ENCODE measurements at places on chromosomes 5 and 9.
A peak's percentile ranks its signal among the peaks of the same experiment; 100 is the strongest.

- DNase-seq: no peak
Measured at GRCh38 chr5:56415356-56415765, 182.2 kb upstream of the ANKRD55 start.

DNA sequence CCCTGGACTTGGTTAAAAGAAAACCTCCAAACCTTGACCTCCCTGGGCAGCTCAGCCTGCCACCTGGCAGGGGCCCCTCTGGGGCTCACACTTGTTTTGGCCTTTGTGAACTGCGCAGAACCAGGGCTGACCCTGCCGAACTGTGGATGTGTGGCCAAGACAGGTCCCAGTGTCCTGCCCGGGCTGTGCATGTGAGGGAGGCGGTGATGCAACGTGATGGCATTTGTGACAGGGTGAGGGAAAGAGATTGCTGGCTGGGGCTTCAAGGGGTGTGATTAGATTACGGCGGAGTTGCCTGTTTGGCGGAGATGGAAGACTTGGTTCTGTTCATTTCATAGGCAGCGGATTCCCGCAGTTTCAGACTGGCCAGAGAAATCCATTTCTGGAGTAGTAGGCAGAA, 30.4 kb upstream of the NKX2-5 start:
- no peak for DNase-seq

DNA sequence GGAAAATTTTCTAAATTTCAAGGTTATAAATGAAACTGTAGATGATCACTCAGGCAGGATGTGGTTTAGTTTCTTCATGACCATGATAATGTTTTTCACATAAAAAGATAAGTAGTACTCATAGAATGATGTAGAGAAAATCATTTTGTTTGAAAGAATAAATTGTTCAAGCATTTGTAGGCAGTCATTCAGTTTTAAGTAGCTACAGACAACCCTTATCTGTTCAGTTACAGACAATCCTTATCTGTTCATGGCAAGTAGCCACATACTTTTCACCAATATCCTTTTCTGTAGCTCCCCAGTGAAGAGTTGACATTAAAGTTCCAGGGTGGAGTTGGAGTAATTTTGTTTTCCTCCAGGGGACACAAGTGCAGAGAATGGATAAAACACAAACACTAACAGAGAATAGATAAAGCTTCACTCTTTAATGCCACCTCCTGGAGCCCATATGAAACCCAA, 278.1 kb upstream of the TNC start:
- no peak for DNase-seq

DNA sequence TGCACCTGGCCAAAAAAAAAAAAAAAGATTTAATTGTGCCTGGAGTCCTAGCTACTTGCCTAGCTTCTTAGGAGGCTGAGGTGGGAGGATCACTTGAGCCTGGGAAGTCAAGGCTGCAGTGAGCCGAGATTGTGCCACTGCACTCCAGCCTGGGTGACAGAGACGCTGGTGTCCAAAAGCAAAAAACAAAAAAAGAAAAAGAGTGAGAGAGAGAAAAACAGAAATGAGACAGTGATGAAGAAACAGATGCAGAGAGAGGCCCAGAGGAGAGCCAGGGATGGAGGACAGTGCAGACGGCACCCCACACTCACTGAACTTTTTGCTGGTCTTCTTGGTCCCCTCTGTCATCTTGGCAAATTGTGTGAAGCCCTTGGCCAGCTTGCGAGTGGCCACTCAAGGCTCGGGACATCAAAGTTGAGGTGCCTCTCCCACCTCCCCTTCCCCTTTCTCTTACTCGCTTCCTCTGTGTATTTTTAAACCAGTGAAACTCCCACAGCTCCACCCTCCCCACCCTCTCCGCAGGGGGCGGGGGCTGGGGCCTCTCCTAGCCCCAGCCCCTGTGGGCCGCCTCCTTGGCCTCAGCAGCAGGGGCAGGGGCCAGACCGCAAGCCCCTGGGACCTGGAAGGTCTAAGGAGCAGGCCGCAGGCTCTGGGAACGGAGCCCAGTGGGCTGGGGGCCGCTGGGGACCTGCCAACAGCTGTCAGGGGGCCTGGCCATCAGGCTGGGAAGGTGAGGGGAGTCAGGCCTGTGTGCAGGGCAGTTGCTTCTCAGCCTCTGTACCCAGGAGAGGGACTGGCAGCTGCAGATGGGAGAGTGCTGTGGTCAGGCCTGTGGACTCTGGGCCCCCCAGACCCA, at the start of gene SH2D3C:
TSS of gene SH2D3C (minus strand) at position 387 of the 856 bp plus-strand sequence. CDS start at position 348, 39 bp downstream.
- DNase-seq: peak; percentile 62

GRCh38 chr5:147751156-147751830, 31.2 kb downstream of the JAKMIP2 start:
- DNase-seq: no peak

DNA sequence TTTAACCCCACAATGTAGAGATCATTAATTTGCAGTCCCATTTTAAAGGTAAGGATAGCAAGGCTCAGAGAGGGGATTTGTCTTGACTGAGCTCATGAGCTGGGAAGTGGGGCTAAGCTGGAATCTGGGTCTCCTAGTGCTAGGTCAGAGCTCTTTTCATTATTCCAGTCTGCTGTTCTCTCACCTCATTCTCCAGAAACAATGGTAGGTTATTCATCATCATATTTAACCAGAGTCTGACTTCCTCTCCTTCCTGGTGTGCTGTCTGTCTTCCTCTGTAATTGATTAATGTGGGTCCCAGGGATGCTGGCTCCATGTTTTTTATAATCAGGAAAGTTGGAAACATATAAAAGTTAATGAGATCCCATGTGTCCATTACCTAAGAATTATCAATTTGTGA, 20.6 kb downstream of the C9orf43 start:
- no peak for DNase-seq

- DNase-seq: peak; percentile 86
Measured at GRCh38 chr5:61330845-61331406, 1.1 kb upstream of the ZSWIM6 start.

- DNase-seq: no peak
Measured at GRCh38 chr5:74272024-74272775, 368.3 kb downstream of the ENC1 start.

GRCh38 chr9:36008774-36009300, 27.9 kb upstream of the RECK start:
- DNase-seq: peak; percentile 76

GRCh38 chr9:133429641-133430161, 7.5 kb downstream of the ADAMTS13 start:
- peak; percentile 73 for DNase-seq

GRCh38 chr5:159393854-159394274, 63.6 kb upstream of the IL12B start:
- no peak for DNase-seq

DNA sequence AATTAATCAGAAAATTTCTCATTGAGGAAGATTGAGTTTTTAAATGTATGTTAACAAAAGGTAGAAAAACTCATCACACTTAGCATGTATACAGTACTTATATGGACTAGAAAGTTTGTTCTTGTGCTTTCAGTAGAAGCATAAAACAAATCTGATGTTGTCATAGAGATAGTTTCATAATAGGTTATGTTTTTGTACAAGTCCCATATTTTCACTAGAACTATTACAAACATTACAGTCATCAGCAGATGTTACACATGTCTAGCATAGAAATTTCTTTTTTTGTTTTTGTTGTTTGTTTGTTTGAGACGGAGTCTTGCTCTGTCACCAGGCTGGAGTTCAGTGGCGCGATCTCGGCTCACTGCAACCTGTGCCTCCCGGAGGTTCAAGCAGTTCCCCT, 131.4 kb downstream of the COMMD10 start:
- no peak for DNase-seq

DNA sequence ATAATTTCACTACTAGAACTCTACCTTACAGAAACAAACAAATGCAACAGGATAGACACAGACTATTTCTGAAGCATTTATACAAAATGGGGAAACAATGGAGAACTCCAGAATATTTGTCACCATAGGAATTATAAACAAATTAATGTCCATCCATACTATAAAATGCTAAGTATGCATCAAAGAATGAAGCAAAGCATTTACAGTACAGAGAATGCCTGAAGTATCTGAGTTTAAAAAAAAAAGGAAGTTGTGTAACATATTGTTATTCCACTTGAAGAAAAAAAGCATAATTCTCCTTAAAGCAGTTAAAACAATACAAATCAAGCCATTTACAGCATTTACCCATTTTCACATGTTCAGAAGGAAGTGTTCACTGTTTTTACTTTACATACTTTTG, 53.0 kb downstream of the DROSHA start:
- no peak for DNase-seq

DNA sequence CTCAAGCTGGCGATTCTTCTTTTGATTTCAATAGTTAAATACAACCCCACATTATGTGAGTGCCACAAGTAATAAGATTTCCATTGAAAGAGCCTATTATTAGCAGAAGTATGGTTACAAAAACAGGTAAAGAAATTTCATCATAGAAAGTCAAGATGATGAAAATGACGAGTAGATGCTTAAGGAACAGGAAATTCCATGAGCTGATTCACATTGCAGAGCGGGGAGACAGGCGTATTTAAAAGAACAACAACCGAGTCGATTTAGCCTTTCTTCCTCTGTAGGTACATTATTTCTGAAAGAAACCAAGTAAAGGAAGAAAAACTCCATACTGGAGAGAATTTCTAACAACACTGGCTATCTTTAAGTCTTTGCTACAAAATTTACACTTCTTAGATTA, 310.4 kb downstream of the SLF1 start:
- DNase-seq: no peak

GRCh38 chr9:137232510-137232909, 1.8 kb downstream of the SLC34A3 start:
- no peak for DNase-seq

DNA sequence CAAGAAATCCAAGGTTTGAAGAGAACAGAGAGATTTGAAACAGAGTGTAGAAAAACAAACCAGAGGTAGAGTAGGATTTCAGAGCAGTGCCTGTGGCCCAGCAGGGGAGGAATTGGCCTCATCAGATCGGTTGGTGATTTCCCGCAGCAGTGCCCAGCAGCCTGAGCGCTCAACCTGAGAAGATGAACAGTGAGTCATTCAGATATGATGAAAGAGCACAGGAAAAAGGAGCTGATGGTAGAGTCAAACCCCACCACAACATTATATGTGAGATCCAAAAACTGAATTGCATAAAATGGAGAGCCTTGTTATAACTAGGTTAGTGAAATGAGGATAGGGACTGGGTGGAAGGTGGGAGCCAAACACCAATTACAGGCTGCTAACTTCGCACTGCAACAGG, 248.9 kb downstream of the PIK3R1 start:
- DNase-seq: no peak

DNA sequence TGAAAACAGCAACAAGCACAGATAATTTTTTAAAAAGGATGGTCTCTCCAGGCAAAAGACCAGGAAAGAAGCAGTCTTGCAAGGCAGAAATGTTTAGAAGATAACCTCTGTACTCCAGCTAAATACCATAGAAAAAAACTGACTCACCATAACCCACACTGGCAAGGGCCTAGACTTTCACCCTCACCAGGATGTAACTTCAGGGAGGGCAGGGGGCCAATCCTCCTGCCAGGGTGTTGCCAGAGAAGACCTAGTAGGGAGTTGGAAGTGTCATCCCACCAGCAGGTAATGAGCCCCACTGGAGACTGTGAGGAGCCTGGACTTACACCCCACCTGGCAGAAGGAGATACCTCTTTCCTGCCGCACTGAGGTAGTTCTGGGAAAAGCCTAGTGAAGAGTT, 97.6 kb downstream of the PRELID2 start:
- no peak for DNase-seq

- no peak for DNase-seq
Measured at GRCh38 chr5:61604076-61605025, 272.3 kb downstream of the ZSWIM6 start.

- no peak for DNase-seq
Measured at GRCh38 chr9:135751501-135751900, 49.5 kb downstream of the KCNT1 start.

DNA sequence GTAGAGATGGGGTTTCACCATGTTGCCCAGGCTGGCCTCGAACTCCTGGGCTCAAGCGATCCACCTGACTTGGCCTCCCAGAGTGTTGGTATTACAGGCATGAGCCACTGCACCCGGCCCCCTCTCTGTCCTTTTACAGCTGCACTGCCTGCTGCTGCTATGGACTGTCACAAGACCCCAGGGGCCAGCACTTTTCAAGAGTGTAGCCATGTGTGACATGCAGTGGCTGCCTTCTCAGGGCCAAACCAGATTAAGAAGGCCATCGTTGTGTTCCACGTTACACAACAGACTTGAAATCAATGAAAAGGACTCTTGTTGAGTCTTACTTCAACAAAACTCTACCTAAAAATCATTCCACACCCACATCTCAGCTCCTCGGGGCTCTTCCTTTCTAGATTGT, 78.9 kb upstream of the ICE1 start:
- DNase-seq: peak; percentile 83

DNA sequence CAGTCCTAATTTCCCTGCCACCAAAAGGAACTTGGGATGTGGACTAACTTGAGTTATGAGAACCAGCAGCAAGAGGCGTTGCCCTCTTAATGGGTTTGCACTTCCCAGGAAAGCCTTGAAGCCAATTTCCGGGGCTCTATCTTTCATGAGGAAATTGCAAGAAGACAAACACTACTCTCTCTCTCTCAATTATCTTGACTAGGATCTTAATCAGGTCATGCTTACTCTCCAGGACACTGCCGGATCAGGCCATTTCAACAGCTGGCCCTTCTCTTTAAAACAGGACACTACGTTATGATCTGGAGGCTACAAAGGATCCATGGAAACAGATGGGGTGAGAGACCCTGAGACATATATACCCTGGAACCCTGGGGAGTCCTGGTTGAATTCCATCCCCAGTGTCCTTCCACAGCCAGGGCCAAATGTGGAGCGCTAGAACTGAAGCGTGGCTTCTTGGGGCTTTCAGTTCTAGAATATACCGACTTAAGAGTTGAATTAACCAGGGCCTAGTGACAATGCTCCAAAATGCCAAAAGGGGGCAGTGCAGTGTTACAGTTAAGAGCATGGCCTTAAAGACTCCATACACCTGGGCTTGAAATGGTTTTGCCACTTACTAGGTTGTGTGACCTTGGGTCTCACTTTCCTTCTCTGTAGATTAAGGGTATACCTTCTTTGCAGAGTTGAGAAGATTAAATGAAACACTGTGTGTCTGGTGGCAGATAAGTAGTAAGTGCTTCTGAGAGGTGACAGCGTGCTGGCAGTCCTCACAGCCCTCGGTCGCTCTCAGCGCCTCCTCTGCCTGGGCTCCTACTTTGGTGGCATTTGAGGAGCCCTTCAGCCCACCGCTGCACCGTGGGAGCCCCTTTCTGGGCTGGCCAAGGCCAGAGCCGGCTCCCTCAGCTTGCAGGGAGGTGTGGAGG, 21.1 kb downstream of the FAM219A start:
- peak; percentile 62 for DNase-seq

DNA sequence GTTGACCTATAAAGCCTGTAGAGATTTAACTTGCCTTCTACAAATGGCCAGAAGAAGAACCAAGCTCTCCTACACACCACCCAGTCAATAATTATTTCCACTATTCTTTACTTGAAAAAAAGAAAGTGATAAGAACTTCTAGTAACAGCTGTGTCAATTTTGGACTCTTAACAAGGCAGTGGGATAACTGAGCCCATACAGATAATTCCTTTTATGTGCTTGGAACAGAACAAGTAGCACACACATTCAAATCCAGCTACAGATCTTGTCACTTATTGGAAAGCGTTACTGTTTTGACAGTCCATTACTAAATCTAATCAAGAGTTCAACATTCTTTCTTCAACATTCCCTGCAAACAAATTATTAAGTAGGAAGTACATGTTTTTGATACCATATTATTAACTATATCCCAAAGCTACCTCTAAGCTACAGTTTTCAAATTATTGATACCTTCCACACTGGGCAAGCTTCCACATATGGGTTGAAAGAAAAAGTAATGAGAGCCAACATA, 6.3 kb downstream of the PTGER4 start:
- no peak for DNase-seq

All from BE2C (cell line).